Upper lobe of right lung (tissue), 1 donor: ENCODE measurements at places on chromosomes 7 and 10.

- H3K36me3 ChIP-seq = peaks cover 27% of the 10 kb centered on the region
- no peak overlapping the region for H3K27ac ChIP-seq
- H3K4me3 ChIP-seq = peak overlapping the region; percentile 58
- H3K27me3 ChIP-seq = no peaks in the 10 kb centered on the region
These were observed 1.5 kb downstream of the CLDN12 start for GRCh38 chr7:90404777-90405176.

- no peak for DNase-seq
- H3K36me3 ChIP-seq = peaks cover 8% of the 10 kb centered on the region
- H3K4me3 ChIP-seq = peak overlapping the region; percentile 90
- no peaks in the 10 kb centered on the region for H3K27me3 ChIP-seq
These were observed 38.2 kb upstream of the PFKFB3 start for GRCh38 chr10:6164271-6165095.

GRCh38 chr10:33157103-33157502 lies 177.4 kb downstream of the NRP1 start:
- DNase-seq = no peak
- H3K36me3 ChIP-seq = no peaks in the 10 kb centered on the region
- peaks cover 17% of the 10 kb centered on the region for H3K4me1 ChIP-seq
- no peaks in the 10 kb centered on the region for H3K27me3 ChIP-seq

DNA sequence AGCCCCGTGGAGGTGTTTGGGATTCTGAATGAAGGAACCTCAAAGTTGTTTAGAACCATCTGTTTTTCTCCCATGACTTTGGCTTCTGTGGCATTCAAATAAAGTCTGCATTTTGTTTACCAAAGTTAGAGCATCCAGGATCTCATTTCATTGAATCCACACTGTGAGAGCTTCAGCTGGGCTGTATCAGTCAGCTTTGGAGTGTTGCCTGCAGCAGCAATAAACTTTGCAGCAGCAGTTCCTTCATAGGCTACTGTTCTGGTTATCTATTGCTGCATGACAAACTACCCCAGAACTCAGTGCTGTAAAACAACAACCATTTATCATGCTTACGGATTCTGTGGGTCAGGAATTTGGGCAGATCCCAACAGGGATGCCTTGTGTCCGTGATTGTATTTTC lies 1575.2 kb upstream of the LRRTM3 start:
- no peaks in the 10 kb centered on the region for H3K27me3 ChIP-seq
- H3K27ac ChIP-seq = no peak overlapping the region
- no peaks in the 10 kb centered on the region for H3K36me3 ChIP-seq
- H3K4me3 ChIP-seq = no peak overlapping the region

DNA sequence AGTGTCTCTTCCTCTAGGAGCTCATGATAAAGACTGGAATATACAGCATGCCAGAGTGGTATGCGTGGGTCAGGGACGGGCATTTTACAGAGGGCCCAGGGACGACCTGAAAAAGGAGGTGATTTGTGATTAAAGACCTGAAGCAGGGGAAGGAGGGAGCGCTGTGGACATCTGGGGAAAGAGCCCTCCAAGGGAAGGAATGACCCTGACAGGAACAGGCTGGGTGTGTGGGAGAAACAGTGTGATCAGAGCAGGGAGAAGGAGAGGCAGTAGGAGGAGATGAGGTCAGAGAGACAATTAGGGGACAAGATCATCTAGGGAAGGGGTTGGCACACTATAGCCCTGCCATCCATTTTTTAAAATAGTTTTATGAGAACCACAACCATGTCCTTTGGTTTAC lies 3.4 kb upstream of the RASSF4 start:
- no peak overlapping the region for H3K27ac ChIP-seq
- no peaks in the 10 kb centered on the region for H3K27me3 ChIP-seq
- H3K4me3 ChIP-seq = no peak overlapping the region
- H3K36me3 ChIP-seq = peaks cover 4% of the 10 kb centered on the region
- H3K4me1 ChIP-seq = peaks cover 23% of the 10 kb centered on the region

DNA sequence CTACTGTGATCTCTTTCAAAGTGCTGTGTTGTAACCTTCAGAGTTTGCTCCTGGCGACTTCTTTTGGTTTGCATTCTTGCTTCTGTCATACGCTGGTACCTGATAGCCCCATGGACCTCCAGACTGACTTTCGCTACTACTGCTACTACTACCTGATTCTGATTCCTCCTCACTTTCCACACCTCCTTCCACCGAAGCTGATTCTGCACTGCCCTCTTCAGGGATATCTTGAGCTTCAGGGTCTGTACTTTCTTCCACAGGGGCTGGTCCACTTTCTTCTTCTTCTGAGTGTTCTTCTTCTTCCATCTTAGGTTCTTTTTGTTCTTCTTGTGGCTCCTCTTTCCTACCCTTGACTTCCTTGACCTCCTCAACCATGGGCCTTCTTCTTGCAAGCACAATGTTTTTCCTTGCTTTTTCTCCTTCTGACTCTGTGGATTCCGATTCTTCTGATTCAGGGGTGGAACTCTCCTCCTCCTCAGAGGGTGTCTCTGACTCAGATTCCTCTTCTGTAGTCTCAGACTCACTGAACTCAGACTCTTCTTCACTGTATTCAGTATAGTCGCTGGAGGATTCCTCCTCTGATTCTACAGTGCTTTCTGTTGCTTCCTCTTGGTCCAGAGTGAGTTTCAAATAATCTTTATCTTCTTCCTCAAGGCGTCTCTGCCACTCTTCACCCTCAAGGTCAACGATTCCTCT lies 992.2 kb downstream of the PCDH15 start:
- no peak overlapping the region for H3K4me3 ChIP-seq
- H3K4me1 ChIP-seq = no peaks in the 10 kb centered on the region
- H3K27ac ChIP-seq = no peak overlapping the region
- no peaks in the 10 kb centered on the region for H3K27me3 ChIP-seq

DNA sequence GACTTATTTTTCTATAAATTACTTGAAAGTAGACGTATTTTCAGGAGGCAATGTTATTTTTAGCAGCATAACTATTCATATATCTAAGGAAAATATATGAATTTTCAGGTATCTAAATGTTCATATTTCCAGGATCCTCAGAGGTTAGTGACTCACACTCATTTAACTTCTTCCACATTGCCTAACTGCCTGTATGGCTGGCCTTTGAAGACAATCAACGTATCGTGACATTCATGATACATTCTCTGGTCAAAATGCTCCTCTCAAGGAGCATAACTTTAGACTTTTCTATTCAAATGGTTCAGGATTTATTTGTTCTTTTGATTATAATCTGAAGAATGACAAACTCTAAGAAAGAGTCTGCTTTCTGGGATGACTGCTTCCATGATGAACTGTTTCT lies 89.3 kb downstream of the SEMA3C start:
- H3K4me1 ChIP-seq = peaks cover 11% of the 10 kb centered on the region
- DNase-seq = no peak
- no peak overlapping the region for H3K27ac ChIP-seq

DNA sequence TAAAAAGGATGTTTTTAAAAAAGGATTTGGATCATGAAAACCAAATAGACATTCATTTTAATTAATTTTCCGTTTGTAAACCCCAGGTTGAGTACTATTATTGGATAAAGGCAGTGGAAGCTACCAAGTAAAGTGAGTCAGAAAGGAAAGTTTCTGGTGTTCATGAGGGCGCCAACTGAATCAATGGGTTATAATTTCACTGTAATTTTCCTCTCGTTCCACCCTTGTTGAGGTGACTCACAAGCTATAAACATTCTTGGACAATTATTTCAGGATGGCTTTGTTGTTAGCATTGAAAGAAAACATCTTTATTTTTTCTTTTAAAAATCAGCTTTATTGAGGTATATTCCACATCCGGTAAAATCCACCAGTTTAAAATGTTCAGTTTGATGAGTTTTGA lies 5.1 kb upstream of the FAM133B start:
- no peak for DNase-seq
- no peaks in the 10 kb centered on the region for H3K27me3 ChIP-seq
- no peak overlapping the region for H3K27ac ChIP-seq
- no peaks in the 10 kb centered on the region for H3K36me3 ChIP-seq
- H3K4me3 ChIP-seq = no peak overlapping the region
- peaks cover 7% of the 10 kb centered on the region for H3K4me1 ChIP-seq

GRCh38 chr7:140390466-140391190 lies 7.7 kb downstream of the SLC37A3 start:
- H3K4me3 ChIP-seq = no peak overlapping the region
- DNase-seq = peak; percentile 40
- H3K27me3 ChIP-seq = no peaks in the 10 kb centered on the region
- H3K4me1 ChIP-seq = no peaks in the 10 kb centered on the region
- H3K27ac ChIP-seq = no peak overlapping the region

DNA sequence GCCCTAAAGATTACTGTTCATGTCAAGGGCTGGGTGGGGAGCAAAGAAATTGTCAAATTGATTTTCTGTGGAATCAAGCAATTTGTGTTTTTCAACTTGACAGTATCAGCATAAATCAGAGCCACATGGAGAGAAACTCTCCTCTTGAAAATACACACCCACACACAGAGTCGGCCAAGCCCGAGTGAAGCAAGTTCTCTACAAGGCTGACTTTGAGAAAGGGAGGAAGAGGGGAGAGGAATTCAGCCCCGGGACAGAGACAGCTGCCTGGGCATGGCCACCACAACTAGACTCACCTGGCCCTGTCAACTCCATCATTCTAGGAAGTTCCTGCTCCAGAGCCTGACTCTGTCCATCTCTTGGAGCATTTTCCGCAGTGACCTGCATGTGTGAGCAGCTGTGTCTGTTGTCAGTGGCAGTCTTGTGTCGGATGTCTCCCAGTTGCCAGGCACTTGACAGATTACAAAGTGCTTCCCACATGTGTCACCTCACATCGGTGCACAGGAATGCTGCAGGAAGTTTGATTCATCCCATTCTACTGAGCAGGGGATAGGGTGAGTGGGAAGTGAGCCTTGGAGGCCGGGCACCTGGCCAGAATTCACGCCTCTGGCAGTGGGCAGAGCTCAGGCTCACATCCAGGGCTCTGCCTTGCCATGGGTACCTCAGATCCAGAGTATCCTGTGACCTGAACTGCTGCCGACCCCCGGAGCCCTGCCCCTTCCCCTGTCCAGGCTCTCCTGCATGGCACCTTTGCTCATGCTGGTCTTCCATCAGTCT lies 37.9 kb downstream of the ADAM12 start:
- H3K4me1 ChIP-seq = no peaks in the 10 kb centered on the region
- H3K4me3 ChIP-seq = no peak overlapping the region
- H3K36me3 ChIP-seq = no peaks in the 10 kb centered on the region
- H3K27me3 ChIP-seq = no peaks in the 10 kb centered on the region
- no peak overlapping the region for H3K27ac ChIP-seq
- no peak for DNase-seq

- H3K36me3 ChIP-seq = no peaks in the 10 kb centered on the region
- DNase-seq = no peak
- no peaks in the 10 kb centered on the region for H3K27me3 ChIP-seq
- peaks cover 14% of the 10 kb centered on the region for H3K4me1 ChIP-seq
These were observed 143.9 kb downstream of the PRKAG2 start for GRCh38 chr7:151732834-151733592.

DNA sequence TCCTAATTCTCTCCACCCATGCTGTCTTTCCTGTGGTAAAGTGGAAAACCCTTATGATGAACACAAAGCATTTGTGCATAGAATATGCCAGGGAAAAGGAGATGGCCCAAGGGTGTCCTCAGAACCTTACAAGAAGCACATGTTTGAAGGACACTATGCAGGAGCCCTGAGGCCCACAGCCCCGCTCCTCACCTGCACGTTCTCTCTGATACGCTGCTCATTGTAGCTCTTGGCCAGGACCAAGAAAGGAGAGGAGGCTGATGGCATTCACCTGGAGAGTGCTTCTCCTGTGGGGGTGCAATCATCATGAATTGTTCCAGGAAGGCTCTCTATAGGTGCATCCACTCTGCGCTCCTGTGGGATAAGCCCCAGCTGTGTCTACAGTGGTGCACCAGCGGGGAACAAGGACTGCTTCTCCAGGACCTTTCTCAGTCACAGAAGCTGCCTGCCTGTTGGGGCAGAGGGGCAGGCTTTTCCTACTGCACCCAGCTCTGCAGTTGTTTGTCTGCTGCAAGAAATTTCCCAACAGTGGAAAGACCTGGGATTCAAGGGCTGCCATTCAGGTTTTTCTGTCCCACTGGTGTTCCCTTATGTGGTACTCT lies 19.9 kb downstream of the AKR1C2 start:
- H3K36me3 ChIP-seq = no peaks in the 10 kb centered on the region
- no peak overlapping the region for H3K4me3 ChIP-seq
- no peak for DNase-seq
- no peaks in the 10 kb centered on the region for H3K27me3 ChIP-seq

- no peak for DNase-seq
- no peaks in the 10 kb centered on the region for H3K4me1 ChIP-seq
- H3K27ac ChIP-seq = no peak overlapping the region
- no peaks in the 10 kb centered on the region for H3K27me3 ChIP-seq
- H3K36me3 ChIP-seq = no peaks in the 10 kb centered on the region
These were observed 23.2 kb downstream of the CALCR start for GRCh38 chr7:93551063-93551895.

DNA sequence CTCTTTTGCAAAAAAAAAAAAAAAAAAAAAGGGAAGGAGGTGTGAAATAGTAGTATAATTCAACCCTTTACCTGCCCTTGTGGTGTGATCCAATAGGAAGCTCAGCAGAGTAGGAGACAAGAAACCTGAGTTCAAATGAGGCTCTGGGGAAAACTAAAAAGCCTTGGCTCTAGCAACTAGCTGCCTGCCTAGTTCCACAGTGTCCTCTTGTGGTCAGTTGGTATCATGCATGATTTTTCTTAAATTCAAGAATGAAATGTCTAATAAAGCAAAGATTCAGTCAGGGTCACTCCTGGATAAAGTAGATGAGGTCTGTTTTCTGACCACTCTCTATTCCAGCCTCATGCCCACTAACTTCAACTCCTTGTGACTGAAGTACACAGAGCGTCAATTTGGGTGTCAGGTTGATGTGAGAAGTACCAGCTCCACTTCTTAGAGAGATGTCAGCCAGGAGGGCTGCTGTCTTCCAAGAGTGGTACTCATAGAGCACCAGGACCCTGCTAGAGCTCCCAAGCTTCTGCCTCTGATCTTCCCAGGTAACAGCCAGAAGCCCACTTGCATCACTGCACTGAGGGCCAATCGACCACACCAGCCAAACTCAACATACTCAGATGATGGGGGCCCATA lies 10.5 kb downstream of the LSM5 start:
- H3K4me3 ChIP-seq = no peak overlapping the region
- no peaks in the 10 kb centered on the region for H3K36me3 ChIP-seq
- DNase-seq = no peak
- no peaks in the 10 kb centered on the region for H3K27me3 ChIP-seq
- H3K4me1 ChIP-seq = no peaks in the 10 kb centered on the region

- DNase-seq = no peak
- no peak overlapping the region for H3K4me3 ChIP-seq
- H3K27me3 ChIP-seq = no peaks in the 10 kb centered on the region
- H3K27ac ChIP-seq = peak overlapping the region; percentile 5
- peaks cover 72% of the 10 kb centered on the region for H3K4me1 ChIP-seq
- peaks cover 27% of the 10 kb centered on the region for H3K36me3 ChIP-seq
These were observed 8.5 kb downstream of the NT5C2 start for GRCh38 chr10:103184615-103185014.

GRCh38 chr7:39525926-39526325 lies 40.3 kb upstream of the YAE1 start:
- H3K4me1 ChIP-seq = no peaks in the 10 kb centered on the region
- no peak overlapping the region for H3K4me3 ChIP-seq
- H3K27ac ChIP-seq = no peak overlapping the region
- H3K36me3 ChIP-seq = no peaks in the 10 kb centered on the region
- no peak for DNase-seq
- H3K27me3 ChIP-seq = no peaks in the 10 kb centered on the region

- no peaks in the 10 kb centered on the region for H3K27me3 ChIP-seq
- peaks cover 72% of the 10 kb centered on the region for H3K4me1 ChIP-seq
- no peak overlapping the region for H3K27ac ChIP-seq
- no peaks in the 10 kb centered on the region for H3K36me3 ChIP-seq
These were observed 35.3 kb downstream of the SMURF1 start for GRCh38 chr7:99108613-99109012.

GRCh38 chr7:128322040-128322643 lies 21.6 kb downstream of the RBM28 start:
- H3K27me3 ChIP-seq = no peaks in the 10 kb centered on the region
- H3K4me1 ChIP-seq = peaks cover 18% of the 10 kb centered on the region
- no peak overlapping the region for H3K4me3 ChIP-seq
- H3K27ac ChIP-seq = no peak overlapping the region
- DNase-seq = no peak
